AG09309 (cell line): ENCODE measurements at places on chromosomes 11 and 22.

- peak; percentile 41 for DNase-seq
These were observed 6.8 kb upstream of the OR2AT4 start for GRCh38 chr11:75103380-75104026.

GRCh38 chr22:39254789-39255298 lies 10.1 kb upstream of the PDGFB start:
- no peak for DNase-seq

DNA sequence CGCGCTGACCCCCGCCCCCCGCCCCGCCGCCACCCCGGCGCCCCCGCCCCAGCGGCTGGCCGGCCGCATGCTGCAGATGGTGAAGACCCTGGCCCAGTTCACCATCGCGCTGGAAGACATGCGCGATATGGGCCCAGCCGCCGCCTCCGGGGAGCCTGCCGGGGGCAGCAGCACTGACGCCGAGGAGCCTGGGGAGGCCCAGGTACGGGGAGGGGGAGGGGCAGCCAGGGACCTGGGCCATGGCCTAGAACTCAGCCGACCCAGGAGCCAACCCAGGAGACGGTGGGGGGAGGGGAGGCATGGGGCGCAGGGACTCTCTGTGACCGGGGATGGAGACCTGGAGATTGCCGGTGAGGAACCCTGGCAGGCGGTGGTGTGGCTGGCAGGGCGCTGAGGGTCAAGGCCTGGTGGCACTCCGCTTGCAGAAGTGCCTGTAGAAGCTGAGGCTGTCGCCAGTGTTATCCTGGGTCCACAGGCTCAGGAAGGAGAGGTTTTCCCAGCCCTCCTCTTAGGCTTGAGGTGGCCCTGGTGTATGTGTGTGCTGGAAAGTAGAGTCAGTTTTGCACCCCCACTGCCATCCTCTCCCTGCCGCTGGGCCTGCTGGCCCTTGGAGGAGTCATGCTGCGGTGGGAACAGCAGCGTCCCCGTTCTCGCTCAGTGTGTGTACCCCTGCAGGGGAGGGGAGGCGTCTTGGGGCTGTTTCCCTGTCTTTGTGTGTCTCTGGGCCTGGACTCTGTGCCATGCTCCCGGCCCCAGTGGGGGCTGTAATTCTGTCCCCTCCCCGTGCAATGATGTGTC lies 32.9 kb upstream of the RELT start:
- DNase-seq = no peak

DNA sequence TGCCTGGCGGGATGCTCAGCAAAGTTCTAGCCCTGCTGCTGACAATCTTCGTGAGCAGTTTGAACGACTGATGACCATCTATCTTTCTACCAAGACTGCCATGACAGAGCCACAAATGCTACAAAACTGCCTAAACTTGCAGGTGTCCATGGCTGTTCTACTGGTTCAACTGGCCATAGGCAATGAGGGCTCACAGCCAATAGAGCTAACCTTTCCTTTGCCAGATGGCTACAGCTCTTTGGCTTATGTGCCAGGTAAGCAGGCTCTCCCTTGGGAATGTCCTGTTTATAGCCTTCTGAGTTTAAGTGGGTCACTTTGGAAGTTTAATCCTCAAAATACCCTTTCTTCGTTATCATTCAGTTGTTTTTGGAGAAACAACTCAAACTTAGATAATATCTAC lies 20.1 kb downstream of the UBE4A start:
- no peak for DNase-seq

DNA sequence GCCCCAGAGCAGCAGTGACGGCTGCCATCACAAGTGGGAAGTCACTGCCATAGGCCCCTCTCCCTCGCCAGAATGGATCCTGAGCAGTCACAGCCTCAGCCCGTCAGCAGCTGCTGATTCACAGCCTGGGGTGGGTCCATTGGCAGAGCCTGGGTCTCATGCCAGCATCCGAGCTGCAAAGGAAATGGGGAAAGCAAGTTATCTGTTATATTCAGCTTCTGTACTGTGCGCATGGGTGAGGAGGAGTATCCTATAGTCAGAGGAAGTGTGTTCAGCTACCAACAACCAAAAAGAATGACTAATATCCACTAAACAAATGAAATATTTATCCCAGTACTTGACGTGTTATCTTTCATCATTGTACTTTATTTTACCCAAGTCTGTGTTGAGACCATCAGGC lies 119.7 kb downstream of the RCN1 start:
- peak; percentile 4 for DNase-seq

DNA sequence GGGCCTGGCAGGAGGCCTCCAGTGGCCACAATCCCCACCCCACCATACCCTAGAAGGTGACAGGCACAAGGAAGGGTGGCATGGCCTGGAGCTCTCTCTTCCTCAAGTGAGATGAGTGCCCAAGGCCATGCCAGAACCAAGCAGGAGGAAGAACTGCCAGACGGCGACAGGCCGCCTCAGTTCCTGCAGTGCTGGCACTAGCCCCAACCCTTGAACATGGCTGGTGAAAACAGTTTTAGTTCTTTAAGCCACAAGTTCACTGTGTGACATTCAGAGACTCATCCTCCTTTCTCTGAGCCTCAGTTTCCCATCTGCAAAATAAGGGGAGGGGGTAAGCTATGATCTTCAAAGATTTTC lies 9.8 kb downstream of the CHRDL2 start:
- no peak for DNase-seq

DNA sequence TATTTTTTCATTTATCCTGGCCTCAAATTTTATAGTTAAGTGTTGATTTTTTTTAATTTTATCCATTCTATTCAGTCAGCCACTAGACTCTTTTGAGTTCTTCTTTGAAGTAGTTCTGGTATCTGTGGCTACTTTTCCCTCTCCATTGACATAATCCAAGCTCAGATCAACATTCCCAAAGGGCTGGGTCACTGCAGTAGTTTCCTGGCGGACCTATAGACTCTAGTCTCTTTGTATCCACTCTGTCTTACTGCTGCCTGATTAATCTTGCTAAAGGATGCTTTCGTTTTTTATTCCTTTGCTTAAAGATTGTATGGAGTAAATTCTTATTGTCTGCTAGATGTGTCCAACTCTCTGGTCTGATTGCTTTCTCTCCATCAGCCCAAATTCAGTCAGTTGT lies 87.6 kb downstream of the UVRAG start:
- DNase-seq = no peak

DNA sequence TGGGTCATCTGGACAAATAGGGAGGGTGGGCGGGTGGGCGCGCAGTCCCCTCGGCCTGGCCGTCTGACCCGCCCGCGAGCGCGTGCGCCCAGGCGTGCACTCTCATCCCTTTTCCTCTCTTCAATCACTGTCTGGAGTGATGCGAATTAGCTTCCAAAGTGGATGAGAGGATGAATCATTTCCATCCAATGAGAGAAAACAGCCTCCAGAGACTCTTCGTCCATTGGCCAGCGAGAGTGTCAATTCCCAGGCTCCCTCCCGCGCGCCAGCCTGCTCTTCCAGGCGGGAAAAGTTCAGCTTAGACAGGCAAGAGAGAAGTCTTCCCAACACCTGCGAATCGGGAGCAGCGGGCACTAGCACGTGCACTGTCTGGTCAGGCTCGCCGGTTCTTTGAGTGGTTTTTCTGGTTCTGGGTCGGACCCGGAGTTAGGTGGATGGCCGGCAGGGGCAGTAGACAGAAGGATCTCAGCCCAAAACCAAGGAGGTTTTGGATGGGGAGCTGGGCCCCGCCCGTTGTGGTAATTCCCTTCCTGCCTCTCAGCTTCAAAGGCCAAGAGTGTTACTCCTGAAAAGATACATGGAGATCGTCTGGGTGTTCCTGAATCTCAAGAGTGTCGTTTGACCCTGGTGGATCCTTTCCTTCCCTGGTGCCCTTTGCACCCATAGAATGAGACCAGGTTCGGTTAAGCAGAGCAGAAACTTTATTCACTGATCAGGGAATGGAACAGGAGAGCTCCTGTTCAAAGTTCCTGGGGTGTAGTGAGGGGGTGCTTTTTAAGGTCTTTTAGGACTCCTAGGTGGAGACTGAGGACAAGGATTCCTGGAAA lies 33.4 kb upstream of the GLYATL1 start:
- peak; percentile 73 for DNase-seq

DNA sequence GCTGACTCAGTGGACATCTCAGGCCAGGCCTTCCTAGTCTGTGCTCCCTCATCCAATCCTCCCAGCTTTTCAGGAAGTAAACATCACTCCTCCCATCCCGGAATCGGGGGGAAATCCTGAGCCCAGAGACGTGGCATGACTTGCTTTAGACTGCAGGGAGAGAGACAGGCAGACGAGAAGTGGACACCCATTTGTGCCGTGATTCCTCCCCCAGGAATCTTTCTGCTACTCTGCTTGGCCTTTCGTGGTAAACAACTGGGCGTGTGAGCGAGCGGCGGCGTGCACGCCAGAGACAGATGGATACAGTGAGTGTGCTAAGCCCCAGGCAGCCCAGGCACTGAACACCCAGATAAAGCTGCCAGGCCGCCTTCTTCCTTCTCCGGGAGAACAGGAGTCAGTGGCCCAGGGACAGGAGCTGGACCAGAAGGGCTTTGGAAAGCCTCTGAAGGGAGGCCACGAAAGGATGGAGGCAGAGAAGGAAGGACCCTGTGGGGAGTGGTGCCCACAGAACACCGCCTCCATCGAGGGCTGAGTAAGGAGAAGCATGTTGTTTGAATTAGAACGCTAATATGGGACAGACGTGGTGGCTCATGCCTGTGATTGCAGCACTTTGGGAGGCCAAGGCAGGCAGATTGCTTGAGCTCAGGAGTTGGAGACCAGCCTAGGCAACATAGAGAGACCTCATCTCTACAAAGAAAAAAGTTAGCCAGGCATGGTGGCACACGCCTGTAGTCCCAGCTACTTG lies 53.0 kb upstream of the PRR5 start:
- peak; percentile 98 for DNase-seq

DNA sequence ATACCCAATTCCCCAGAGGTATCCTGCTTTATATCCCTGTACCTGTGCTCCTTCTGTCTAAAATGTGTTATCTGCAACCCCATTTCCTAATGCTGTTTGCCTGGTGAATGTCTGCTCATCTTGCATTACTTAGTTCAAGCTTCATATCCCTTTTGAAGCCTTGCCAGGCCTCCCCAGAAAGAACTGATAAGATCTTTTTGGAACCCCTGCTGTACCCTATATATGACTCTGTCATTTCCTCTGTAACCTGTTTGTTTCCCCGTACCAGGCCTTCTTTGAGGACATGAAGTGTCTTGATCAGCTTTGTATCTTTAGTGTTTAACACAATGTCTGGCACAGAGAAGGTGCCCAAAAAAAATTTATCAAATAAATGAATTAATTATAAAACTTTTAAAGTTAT lies 77.6 kb downstream of the LIF start:
- no peak for DNase-seq

- DNase-seq = no peak
These were observed 121.5 kb upstream of the B3GAT1 start for GRCh38 chr11:134533511-134533910.

GRCh38 chr11:114813189-114813718 lies 134.9 kb downstream of the NXPE2 start:
- no peak for DNase-seq

DNA sequence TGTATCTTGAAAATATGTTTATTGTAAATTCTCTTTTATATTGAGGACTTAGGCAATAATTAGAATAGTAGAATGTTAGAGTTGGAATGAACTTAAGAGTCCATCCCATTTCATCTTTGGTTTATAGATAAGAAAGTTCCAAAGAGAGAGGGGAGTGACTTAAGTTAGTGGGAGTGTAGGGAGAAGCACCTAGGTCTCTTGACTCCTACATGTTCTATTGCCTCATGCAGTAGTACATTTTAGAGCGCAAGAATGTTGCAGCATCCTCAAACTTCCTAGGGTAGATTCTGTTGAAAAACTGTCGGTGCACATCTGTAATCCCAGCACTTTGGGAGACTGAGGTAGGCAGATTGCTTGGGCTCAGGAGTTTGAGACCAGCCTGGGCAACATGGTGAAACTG lies 8.7 kb downstream of the RRM1 start:
- no peak for DNase-seq

DNA sequence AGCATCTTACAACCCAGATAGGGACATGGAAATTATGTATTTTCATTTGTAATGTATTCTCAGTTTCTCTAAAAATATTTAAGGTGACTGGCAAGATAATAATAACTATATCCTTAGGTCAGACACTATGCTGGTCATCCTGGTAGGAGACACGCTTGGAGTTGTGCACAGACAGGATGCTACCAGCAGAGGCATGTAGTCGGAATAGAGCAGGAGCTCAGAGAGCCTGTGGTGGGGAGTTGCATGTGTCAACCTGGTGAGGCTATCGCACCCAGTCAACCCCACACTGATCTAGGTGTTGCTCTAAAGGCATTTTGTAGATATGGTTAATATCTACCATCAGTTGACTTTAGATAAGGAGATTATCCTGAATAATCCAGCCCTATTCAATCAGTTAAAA lies 318.5 kb downstream of the MIAT start:
- DNase-seq = no peak

GRCh38 chr11:91966368-91966767 lies 258.2 kb upstream of the FAT3 start:
- no peak for DNase-seq

DNA sequence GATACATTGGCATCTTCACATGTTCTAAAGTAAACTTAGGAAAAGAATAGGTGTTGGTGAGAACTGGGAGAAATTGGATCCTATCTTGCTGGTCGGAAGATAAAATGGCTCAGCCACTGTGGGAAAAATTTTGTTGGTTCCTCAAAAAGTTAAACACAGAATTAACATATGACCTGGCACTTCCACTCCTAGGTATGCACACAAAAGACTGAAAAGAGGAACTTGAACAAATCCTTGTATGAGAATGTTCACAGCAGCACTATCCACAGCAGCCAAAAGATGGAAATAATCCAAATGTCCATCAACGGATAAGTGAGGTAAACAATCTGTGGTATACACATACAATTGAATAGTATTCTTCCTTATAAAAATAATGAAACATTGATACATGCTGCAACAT lies 4.8 kb upstream of the TPH1 start:
- DNase-seq = no peak

- no peak for DNase-seq
These were observed 62.3 kb upstream of the SCUBE2 start for GRCh38 chr11:9153651-9154050.

- DNase-seq = no peak
These were observed 59.5 kb downstream of the MCM5 start for GRCh38 chr22:35459423-35459894.

- DNase-seq = no peak
These were observed at the start of gene ADAMTS8 for GRCh38 chr11:130428316-130429119. TSS of gene ADAMTS8 (minus strand) at chr11:130428609. CDS start at chr11:130428286, 323 bp downstream.

- no peak for DNase-seq
These were observed 17.2 kb downstream of the LRP4 start for GRCh38 chr11:46901156-46901555.

GRCh38 chr22:49209452-49210195 lies 618.0 kb downstream of the BRD1 start:
- DNase-seq = no peak

GRCh38 chr11:69819541-69820070 lies 390 bp upstream of the FGF3 start:
- no peak for DNase-seq
